Left ventricle myocardium inferior (tissue), 1 donor: ENCODE measurements at places on chromosomes 13 and 19. TPM values are rescaled to one million over a fixed set of nuclear protein-coding genes. Genes with fewer than 3 reads are reported as not detected.

The ZSCAN1 gene
- total RNA-seq, result not detected

The KANK2 gene
- total RNA-seq, result 326 TPM

- no peak for DNase-seq
Measured at GRCh38 chr13:97256343-97256783, 34.2 kb downstream of the MBNL2 start.

DNA sequence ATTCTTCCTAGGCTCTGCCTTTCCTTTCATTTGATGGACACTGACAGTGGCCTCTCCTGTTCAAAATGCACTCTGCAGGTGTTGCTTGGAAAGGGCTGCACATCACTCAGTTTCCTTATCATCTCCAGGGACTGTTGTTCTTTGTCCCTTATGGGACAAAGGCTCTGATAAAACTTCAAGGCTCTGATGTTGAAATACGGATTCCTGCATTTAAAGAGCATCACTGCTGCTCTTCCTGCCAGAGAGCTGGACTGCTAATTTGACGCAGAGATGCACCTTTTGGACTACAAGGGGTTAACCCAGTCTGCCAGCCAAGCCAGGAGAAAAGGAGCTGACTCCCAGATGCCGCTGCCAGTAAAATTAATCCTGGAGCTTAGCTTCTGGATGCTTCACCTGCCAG lies 952.1 kb downstream of the DIAPH3 start:
- no peak for DNase-seq

DNA sequence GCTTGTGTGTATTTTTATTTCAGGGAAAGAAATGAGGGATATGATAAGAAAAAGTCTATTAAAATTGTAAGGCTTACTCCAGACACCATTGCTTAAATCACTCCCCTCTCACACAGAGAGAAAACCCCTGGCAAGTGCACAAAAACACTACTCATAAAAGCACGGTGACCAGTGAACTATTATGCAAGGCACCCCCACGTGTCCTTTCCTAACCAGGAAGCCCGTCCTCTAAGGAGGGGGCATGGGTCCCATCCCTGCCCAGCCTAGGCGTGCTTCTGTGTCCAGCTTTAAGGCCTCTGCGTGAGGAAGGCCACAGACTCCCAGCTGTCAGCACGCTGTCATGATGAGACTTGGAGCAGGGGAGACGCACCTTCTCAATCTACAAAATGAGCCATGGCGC lies 83.5 kb downstream of the SLC7A1 start:
- DNase-seq, result no peak

DNA sequence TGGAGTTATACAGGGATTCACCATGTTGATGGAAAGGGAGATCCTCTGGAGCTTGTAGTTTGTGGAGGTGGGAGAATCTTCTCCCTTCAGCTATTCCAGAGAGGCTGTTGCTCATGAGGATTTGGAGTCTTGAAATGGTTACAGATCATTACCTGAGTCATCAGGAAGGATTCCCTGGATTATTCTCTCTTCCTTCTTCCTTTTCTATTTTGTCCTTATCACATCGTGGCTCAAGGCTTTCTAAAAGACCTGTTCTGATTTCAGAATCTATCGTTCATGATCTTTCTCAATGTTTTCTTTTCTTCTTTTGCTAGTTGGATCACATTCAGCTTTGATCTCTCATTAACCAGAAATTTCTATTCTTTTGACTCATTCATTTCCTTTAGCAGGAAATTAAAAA lies 196.0 kb downstream of the KLF5 start:
- no peak for DNase-seq
